ENCODE measurements at places on chromosomes 2 and 18. TPM values are rescaled to one million over a fixed set of nuclear protein-coding genes. Genes with fewer than 3 reads are reported as not detected.

DUSP11 gene
- 28.2 TPM for total RNA-seq

TUBA4B gene
- not detected for total RNA-seq

AFF3 gene
- 7.2 TPM for total RNA-seq

ACYP2 gene
- total RNA-seq, result 25.1 TPM

EFR3B gene
- total RNA-seq, result 5.5 TPM

MROH2A gene
- not detected for total RNA-seq

- no peak overlapping the region for H3K4me3 ChIP-seq
- DNase-seq, result no peak
- H3K27me3 ChIP-seq, result no peaks in the 10 kb centered on the region
- H3K4me1 ChIP-seq, result peaks cover 5% of the 10 kb centered on the region
- H3K27ac ChIP-seq, result no peak overlapping the region
Observed at GRCh38 chr18:48460929-48461583, 51.9 kb upstream of the ZBTB7C start.

DNA sequence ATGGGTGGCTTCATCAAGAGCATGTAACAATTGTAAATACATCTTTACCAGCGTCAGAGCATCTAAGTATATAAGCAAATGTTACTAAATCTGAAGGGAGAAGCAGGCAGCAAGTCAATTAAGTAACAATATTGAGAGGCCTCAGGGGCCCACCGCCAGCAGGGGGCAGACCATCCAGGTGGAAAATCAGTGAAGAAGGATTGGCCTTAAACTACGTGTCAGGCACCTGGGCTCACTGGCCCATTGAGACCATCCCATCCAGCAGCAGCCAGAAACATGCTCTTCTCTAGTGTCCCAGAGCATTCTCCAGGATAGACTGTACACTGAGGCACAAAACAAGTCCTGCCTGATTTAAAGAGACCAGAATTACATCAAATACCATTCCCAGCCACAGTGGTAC, 96.2 kb upstream of the SNTG2 start:
- H3K4me3 ChIP-seq, result no peak overlapping the region
- no peaks in the 10 kb centered on the region for H3K36me3 ChIP-seq
- H3K27ac ChIP-seq, result no peak overlapping the region
- no peak for DNase-seq

- no peaks in the 10 kb centered on the region for H3K36me3 ChIP-seq
- H3K27me3 ChIP-seq, result no peaks in the 10 kb centered on the region
- DNase-seq, result no peak
- no peak overlapping the region for H3K4me3 ChIP-seq
Observed at GRCh38 chr2:4597400-4597799, 894.0 kb downstream of the DCDC2C start.

GRCh38 chr2:111930409-111930808, 32.0 kb downstream of the MERTK start:
- H3K4me3 ChIP-seq, result no peak overlapping the region
- H3K27ac ChIP-seq, result no peak overlapping the region
- no peaks in the 10 kb centered on the region for H3K36me3 ChIP-seq
- no peaks in the 10 kb centered on the region for H3K4me1 ChIP-seq
- H3K27me3 ChIP-seq, result no peaks in the 10 kb centered on the region

DNA sequence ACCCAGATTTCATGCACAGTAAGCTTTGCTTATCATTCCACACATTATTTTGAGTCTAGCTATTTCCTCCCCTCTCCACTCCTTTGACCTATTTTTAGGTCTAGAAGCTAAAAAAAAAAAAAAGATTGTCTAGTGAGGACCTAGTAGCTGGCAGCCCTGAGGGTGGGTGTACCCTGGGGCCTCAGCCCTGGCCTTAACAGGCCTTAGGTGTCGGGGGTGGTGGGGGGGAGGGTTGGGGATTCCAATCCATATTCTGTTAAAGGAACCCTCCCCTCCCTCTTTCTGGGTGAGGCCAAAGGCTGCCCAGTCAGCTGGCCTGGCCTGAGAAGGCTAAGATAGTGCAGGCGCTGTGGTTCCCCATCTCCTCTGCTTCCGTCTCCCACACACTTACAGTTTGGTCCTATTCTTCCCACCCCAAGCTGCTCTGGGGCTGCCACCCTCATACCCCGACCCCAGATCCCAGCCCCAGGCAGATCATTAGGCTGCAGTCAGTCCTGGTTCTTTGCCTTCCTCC, 65.5 kb upstream of the HK2 start:
- DNase-seq, result no peak
- no peak overlapping the region for H3K27ac ChIP-seq
- H3K4me3 ChIP-seq, result no peak overlapping the region
- no peaks in the 10 kb centered on the region for H3K36me3 ChIP-seq
- H3K27me3 ChIP-seq, result no peaks in the 10 kb centered on the region

DNA sequence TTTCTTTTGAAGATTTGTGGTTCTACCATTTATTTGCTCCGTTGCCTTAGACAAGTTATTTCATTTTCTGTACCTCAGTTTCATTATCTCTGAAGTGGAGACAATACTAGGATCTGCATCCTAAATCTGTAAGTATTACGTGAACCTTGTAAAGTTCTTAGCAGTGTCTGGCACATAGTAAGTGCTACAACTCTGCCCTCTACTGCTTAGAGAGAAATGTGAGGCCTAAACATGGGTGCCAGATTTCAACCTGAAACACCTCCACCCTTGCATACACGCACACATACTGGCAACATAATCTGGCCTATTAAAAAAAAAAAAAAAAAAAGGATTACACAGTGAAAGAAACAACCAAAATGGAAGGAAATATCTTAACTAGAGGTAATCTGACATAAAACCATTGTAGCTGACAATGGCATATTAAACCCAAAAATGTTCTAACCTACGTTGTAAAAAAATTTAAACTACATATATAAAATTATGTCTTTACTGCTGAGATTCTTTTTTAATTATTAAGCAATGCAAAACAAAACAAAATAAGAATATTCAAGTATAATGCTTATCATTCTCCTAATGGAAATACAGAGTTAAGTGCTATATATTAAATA, 132.6 kb downstream of the MAP2 start:
- no peaks in the 10 kb centered on the region for H3K27me3 ChIP-seq
- no peaks in the 10 kb centered on the region for H3K4me1 ChIP-seq
- DNase-seq, result no peak
- no peak overlapping the region for H3K27ac ChIP-seq
- H3K36me3 ChIP-seq, result no peaks in the 10 kb centered on the region

DNA sequence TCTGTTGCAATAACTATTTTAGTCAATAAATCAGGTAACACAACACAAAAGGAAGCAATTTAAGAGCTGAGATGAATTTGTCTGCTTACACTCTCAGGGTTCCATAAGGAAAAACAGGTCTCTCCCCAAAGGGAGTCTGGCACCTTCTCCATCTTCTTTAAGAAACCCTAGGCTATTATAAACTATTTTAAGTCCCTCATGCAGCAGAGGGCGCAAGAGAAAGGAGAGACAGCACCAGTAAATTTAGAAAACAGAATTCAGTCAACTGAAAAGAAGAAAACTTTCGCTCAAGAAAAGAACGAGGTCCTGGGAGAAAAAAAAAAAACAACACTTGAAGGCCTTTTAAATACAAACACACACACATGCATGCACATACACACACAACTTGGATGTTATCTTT, 19.1 kb downstream of the SULT1C4 start:
- DNase-seq, result no peak
- H3K27me3 ChIP-seq, result no peaks in the 10 kb centered on the region

DNA sequence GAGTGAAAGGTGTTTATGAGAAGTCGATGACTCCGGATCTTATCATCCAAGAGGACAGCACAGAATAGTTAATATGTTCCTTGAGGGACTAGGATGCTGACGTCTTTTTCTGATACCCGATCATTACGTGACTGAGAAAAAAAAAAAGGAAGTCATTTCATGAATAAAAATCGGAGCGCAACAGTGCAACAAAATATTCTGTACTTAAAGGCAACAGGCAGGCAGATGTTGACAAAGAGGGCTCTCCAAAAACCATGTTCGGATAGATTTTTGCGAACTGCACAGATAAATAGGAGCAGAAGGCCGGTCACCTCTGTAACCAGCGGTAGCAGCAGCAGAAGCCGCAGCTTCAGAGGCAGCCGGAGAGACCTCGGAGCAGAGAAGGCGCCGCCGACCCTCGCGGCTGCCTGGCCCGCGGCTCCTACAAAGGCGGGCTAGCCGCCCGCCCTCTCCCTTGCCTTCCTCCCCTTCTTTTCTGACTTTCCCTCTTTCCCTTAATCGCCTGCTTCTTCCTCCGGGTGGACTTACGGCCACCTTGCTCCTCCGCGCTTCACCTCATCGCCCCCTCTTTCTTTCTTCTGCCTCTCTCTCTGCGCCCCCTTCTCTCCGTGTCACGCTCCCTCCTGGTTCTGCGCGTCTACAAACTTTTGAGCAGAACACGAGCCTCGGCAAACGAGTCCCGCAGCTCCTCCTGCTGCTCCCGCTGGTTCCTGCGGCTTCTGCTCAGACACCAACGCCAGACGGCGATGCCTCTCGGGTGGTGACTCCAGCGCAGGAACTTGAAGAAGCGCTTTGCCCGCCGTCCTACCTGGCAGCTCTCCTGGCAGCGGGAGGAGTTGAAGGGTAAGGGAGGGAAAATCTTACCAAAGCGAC, at the start of gene ADCYAP1:
TSS of gene ADCYAP1 (plus strand) at position 654 of the 873 bp plus-strand sequence. CDS start 516 bp downstream, outside the sequence.
- no peaks in the 10 kb centered on the region for H3K4me1 ChIP-seq
- H3K4me3 ChIP-seq, result no peak within 1 kb of the TSS
- no peak within 1 kb of the TSS for H3K27ac ChIP-seq
- no peaks in the 10 kb centered on the region for H3K36me3 ChIP-seq
- no peaks in the 10 kb centered on the region for H3K27me3 ChIP-seq

- H3K27ac ChIP-seq, result peak overlapping the region; percentile 67
- no peak overlapping the region for H3K4me3 ChIP-seq
- H3K27me3 ChIP-seq, result no peaks in the 10 kb centered on the region
- DNase-seq, result no peak
- no peaks in the 10 kb centered on the region for H3K36me3 ChIP-seq
- no peaks in the 10 kb centered on the region for H3K4me1 ChIP-seq
Observed at GRCh38 chr18:48073211-48073930, 142.9 kb upstream of the SMAD2 start.

GRCh38 chr2:67965246-67965645, 97.6 kb downstream of the C1D start:
- H3K4me1 ChIP-seq, result no peaks in the 10 kb centered on the region
- no peak for DNase-seq
- H3K4me3 ChIP-seq, result no peak overlapping the region
- no peak overlapping the region for H3K27ac ChIP-seq

DNA sequence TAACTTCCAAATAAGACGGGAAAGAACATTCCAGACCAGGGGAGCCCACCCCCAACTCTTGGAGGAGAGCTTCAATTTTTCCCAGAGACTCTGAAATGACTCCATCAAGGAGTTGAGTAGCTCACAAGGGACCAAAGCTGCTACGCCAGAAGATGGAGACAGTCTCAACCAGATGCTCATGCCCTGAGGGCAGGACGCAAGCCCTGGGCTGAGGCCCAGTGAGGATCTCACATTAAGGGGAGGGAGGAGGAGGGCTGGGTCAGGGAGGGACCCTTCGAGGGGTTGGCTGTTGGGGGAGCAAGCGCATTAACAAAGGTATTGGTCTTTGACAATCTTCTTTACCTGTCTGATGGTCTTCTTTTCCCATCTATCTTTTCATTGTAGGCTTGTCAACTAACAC, 141.3 kb upstream of the SLC1A4 start:
- H3K4me3 ChIP-seq, result no peak overlapping the region
- no peaks in the 10 kb centered on the region for H3K36me3 ChIP-seq
- peaks cover 6% of the 10 kb centered on the region for H3K4me1 ChIP-seq
- H3K27ac ChIP-seq, result no peak overlapping the region
- H3K27me3 ChIP-seq, result no peaks in the 10 kb centered on the region

- H3K4me1 ChIP-seq, result no peaks in the 10 kb centered on the region
- no peak for DNase-seq
- no peak overlapping the region for H3K27ac ChIP-seq
- no peaks in the 10 kb centered on the region for H3K27me3 ChIP-seq
- H3K36me3 ChIP-seq, result no peaks in the 10 kb centered on the region
Observed at GRCh38 chr18:4406856-4407255, 48.3 kb downstream of the DLGAP1 start.

DNA sequence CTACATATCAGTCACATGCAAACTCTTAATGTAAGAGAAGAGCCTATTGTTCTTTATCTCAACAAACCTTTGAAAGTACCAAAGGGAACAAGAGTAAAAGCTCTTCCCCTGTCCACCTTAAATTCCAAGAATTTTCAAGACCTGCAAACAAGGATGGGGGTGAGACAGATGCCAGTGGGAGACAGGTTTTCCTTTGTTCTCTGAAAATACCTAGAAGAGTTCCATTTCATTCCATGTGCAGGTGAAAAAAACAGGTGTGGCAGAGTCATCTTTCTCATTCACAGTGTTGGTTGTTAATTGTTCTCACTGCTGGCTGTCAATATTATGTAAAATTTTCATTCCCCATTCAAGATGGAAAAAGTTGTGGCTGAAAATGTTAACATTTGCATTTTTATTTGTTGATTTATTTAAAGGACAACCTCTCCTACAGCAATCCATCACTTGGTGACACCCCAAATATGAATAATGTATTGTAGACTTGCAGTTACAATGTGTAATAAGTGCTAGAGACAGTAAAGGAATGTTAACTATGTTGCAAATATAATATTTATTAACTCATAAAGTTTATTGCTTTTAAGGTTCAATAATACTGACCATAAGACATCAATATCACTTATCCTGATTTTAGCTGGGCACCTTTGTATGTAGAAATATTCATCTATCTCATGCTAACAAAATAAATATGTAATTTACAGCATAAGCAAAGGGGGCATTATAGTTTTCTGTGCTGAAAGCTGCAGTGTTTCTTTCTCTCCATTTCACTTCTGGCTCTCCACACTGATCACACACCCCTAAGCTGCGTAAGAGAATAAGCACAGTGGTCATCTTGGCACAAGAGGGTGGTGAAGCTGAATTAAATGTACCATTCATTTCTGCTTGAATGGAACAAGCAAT, 347.0 kb downstream of the KIAA1328 start:
- H3K4me3 ChIP-seq, result no peak overlapping the region
- no peaks in the 10 kb centered on the region for H3K27me3 ChIP-seq
- no peak overlapping the region for H3K27ac ChIP-seq
- no peaks in the 10 kb centered on the region for H3K36me3 ChIP-seq
- H3K4me1 ChIP-seq, result no peaks in the 10 kb centered on the region
- DNase-seq, result no peak

- H3K4me1 ChIP-seq, result no peaks in the 10 kb centered on the region
- no peak for DNase-seq
- no peak overlapping the region for H3K4me3 ChIP-seq
Observed at GRCh38 chr18:8721094-8721669, 15.8 kb downstream of the MTCL1 start.

GRCh38 chr18:63168287-63168686, 151.3 kb downstream of the BCL2 start:
- H3K36me3 ChIP-seq, result peaks cover 7% of the 10 kb centered on the region
- H3K27me3 ChIP-seq, result no peaks in the 10 kb centered on the region
- no peak for DNase-seq
- peaks cover 14% of the 10 kb centered on the region for H3K4me1 ChIP-seq
- no peak overlapping the region for H3K27ac ChIP-seq
